ENCODE measurements at places on chromosomes 11 and 22.
A peak's percentile ranks its signal among the peaks of the same experiment; 100 is the strongest.

DNA sequence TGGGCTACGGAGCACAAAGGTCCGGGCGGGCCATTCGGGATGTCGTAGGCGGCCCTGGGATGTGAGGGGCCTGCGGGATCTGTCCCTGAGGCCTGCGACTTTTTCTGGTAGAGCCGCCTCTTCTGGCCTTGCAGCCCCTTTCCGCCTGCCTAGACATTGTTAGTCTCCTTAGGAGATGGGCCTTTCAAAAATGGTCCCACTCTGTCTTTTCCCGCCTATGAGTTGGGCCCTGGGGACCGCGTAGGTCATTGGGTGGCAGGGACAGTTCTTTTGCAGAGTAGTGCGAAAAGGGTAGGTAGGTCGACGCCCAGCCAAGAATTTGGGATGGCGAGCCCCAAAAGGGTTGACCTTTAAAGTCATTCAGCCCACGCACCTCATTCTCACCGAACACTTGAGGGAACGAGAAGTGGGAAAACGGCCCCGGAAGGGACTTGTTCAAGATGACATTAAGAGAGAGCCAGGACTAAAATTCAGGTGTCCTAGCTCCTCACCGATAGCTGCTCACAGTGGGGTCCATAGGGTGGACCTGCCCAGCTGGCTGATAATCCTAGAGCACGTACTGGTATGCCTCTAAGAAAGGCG is 785 bp downstream of the OTUB1 start:
- no peak for DNase-seq

DNA sequence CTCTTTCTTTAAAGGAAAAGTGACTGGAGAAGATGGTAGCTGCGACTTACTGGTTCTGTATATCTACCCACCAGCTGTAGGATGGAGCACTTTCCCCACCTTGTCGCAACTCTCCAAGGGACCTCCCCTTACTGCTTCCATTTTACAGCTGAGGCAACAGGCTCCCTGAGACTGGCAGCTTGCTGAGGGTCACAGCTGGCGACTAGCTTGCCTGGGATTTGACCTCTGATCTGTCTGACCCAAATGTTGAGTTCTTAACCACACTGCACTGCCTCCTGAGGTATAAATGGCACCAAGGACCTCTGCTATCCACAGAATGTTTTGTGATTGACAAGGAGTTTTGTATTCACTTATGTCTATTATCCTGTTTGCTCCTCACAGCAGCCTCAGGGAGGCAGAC is 115.0 kb upstream of the NNMT start:
- no peak for DNase-seq

DNA sequence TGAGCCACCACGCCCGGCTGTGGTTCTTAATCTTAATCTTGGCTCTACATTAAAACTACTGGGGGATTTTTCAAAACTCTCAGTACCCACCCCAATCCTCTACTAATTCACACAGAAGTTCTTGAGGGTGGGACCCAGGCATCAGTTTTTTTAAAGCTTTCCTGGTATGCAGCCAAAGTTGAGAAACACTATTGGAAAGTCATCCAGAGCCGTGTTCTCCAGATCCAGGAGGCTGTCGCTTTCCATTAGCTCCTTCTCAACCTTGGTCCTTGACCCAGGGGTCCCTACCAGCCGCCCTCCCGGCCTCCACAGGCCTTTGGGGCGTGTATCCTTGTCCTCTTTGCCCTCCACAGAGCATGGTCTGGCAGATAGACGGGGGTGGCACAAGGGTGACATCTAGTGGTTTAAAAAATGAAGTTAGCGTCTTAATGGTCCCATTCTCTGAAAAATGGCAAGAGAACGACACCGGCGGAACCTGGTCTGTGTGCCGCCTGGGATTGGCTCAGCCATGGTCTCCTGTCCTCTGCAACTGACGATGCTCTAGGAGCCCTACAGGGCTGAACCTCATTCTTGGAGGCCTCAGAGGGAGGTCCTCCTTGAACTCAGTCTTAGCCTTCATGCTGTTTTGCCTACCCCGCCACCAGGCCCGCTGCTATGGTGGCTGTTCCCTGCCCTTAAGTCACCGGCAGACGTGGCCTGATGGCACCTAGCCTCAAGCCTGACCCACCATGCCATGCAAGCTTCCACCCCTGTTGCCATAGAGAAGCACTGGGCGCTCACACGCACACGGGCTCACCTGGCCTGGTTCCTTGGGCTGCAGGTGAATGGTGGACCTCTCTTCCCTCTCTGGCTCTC is 152.0 kb upstream of the SYN3 start:
- no peak for DNase-seq

GRCh38 chr11:128239306-128239705 is 348.1 kb downstream of the ETS1 start:
- DNase-seq, result no peak

DNA sequence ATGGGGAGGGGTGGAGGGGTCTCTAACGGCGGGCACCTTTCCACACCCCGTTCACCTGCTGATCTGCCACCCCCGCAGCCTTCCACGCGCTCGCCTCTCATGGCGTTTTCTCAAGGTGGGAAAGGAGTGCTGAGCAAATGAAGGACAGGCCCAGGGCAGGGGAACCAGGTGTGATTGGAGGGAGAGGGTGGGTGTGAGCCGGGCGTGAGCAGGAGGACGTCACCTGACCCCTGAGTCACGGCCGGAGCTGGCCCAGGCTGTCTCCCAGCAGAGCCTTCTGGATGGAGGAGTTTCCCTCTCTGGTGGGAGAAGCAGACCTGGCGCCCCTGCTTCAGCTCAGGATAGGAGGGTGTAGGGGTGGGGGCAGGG is 14.0 kb upstream of the ARHGAP8 start:
- DNase-seq, result no peak

DNA sequence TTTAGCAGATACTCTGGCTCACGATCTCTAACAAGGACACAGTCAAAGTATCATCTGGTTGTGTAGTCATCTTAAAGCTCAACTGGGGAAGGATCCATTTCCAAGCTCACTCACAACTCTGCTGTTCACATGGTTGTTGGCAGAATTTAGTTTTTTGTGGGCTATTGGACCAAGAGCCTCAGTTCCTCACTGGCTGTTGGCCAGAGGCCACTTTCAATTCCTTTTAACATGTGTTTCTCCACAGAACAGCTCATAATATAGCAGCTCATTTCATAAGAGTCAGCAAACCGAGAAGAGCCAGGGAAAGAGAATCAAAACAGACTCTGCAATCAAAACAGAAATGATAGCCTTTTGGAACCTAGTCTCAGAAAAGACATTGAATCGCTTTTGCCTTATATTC is 22.6 kb downstream of the IZUMO1R start:
- no peak for DNase-seq

GRCh38 chr22:49937758-49938564 is 19.5 kb downstream of the CRELD2 start:
- no peak for DNase-seq

GRCh38 chr11:123206791-123207434 is 11.9 kb upstream of the CLMP start:
- no peak for DNase-seq

GRCh38 chr22:44085743-44086270 is 61.7 kb downstream of the PARVB start:
- DNase-seq, result peak; percentile 56

DNA sequence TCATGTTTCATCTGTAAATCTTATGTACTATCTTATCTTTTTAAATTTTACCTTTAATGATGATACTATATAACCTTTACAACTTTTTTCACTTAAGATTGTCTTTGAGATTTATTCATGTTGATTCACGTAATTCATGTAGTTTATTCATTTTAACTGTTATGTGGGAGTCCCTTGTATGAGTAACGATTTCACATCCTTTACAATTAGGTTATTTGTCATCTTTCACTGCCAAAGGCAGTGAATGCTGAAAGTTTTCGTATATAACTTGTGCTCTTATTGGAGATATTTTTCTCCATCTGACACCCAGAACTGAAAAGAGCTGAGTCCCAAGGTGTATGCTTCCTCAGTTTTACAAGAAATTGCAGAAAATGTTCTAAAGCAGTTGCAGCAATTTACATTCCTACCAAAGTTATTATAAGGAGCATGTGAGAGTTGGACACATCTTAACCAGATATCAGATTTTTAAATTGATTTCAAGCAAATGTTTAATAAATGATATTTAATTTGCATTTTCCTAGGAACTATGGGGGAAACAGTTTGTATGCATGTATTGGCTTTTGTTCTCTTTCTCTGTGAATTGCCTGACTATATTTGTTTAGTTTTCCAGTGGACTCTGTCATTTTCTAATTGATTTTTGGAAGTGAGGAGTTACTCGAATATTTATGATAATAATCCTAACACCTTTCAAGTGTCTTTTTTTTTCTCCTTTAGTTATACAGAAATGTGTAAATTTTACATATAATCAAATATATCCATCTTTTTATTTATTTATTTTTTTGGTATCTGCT is 6.4 kb downstream of the ARL14EP start:
- DNase-seq, result no peak

- no peak for DNase-seq
These were observed 28.4 kb downstream of the CDON start for GRCh38 chr11:126034039-126034932.

DNA sequence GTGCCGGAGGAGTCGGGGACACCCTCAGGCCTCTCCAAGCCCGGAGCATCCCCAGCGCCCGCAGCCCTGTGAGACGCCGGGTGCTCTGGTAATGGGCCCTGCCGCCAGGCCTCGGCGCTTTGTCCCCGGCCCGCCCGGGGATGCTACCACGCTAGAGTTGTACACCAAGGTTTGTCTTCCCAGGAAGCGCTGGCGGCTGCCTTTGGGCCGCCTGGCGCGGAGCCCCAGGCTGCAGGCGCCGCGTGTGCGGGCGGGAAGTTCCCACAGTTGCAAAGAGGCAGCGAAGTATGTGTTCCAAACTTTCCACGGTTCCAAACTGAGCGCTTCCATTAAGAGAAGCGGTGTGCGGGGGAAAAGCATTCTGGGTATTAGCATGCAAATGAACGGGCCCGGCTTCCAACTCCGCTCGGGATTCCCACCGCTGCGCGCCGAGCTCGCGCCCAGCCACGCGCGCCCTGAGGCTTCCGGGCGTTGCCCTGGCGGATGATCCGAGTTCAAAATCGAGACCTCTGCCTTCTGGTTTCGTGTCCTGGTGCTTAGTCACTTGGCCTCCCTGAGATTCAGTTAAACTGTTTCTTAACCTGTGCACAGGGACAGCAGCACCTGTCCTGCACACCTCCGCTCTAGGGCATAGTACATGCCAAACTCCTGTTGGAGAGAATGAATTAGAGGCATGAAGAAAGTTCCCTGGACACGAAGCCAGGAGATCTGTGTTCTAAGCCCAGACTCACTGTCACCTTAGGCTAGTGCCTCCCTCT is 1.3 kb upstream of the PATZ1 start:
- peak; percentile 45 for DNase-seq

GRCh38 chr22:46748908-46749675 is 11.0 kb upstream of the CERK start:
- peak; percentile 84 for DNase-seq

DNA sequence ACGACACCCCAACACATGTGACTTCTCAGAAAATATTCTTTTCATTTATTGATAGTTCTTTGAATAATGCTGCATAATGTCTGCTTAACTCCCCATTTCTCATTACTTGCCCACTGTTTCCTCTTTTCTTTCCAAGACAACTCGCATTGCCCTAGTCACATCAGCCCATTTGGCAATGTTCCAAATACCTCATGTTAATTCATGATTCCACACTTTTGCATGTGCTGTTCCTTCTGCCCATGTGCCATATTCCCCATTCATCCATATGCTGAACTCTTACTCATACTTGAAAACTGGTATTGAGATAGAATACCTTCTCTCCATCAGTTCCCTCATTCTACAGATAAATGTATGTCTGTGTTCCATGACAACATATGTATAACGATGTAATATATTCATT is 993.7 kb downstream of the OPCML start:
- no peak for DNase-seq

DNA sequence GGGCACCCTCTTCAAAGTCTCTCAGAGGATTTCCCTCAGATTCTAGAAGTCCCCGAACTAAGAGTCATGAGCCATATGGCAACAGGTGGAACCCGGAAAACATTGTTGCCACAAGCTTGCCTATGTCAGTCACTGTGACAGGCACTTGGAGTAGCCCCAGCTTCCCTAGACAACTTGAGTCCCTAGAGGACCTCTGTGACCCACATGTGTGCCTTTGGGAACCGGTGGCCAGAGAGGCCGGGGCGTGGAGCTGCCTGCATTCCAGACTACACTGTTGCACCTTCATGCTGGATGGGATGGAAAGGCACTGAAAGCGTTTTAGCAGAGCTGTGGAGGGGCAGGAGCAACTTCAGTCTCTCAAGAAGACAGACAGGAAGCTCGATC is 12.1 kb downstream of the SLC37A2 start:
- no peak for DNase-seq

GRCh38 chr11:45180848-45181192 is 34.4 kb downstream of the PRDM11 start:
- no peak for DNase-seq
